ENCODE measurements at places on chromosomes 16 and 17.

GRCh38 chr16:79407461-79408135 is 192.9 kb downstream of the MAF start:
- DNase-seq = no peak

GRCh38 chr16:86740906-86741799 is 162.8 kb downstream of the FOXL1 start:
- no peak for DNase-seq

GRCh38 chr17:43530288-43531081 is 15.7 kb downstream of the ETV4 start:
- DNase-seq = no peak

- no peak for DNase-seq
Measured at GRCh38 chr17:78357672-78358537, 2.0 kb downstream of the SOCS3 start.

- no peak for DNase-seq
Measured at GRCh38 chr17:2335726-2336214, 487 bp downstream of the TSR1 start.

DNA sequence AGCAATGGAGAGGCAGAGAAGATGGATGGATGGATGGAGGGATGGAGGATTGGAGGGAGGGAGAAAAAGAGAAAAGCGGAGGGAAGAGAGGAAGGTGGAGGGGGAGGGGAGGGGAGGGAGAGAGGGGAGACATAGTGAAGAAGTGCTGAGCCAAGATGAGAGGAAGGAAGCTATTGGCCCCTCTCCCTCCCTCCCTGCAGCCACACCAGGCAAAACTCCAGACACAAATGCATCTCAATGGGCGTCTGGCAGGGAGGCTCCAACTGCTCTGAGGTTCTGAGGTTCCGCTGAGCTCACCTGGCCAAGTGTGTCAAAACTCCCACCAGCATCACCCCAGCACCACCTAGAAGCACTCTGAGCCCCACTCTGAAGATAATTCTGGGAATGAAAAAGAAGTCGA is 26.9 kb upstream of the PHB1 start:
- no peak for DNase-seq

DNA sequence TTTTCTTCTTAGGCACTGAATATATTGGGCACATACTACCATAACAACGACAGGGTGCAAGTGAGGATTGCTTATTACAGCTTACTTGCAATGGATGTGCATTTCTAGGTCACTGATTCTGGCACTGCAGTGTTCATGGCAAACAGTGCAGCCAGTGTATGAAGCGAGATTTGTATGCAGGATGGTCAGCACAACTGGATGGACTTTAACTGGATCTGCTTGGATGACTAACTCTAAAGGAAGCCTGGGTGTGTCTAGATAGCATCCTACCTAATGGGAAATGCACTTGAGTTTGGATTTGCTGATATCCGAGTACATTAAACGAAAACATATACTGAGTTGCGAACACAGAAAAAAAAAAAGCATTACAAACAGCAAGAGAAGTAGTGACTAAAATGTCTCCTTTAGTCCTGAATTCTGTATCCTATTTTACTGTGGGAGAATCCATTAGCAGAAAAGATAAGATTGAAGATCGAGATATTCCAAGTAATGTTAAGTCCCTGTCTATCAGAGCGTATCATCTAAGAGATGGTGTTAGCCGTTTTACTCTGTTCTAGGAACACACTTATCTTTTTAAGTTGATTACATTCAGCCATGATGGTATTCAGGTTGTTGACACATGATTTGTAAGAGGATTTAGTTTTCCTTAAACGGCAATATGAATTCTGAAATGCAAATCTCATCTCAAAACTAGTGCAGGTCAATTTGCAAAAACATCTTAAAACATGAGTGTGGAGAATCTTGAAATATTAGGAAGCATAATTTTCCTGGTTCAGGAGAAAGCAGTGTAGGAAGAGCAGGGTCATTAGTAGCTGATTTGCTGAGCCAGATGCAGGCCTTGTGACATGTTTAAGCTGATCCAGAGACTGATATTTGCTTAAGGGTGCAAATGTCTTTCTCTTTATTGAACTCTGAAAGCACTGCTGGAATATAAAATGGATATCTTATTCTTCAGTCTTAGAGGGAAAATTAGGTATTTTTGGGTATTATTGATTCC is 142.6 kb upstream of the CPHXL start:
- DNase-seq = no peak

DNA sequence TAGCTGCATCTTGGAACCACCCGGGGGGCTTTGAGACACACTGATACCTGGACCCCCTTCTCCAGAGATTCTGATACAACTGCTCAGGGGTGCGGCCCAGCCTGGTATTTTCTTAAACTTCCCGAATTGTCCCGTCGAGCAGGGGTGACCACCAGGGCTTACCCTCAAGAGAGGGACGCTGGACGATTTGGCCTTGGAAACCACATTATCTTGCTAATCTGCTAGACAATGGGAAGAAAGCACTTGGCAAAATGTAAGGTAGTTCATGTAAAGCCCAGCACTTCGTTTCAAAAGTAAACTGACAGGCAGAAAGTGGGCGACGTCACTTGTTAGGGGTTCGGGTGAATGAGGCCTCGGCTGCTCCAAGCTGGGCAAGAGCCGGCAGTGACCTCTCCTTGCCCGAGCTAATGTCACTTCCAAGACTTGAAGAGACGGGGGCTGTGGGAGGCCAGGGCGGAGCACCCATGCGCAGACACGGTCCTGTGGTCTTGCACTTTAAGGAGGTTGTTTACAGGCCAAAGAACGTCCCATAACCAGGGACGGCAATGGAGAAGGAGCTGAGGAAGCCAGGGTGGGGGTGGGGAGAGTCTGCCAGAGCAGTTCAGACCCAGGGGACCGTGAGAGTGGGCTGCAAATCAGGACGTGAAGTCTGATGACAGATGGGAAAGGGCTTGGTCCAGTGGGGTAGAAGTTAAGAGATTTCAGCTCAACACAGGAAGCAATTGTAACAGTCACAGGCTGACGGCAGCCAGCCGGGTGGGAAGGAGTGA is 152.7 kb upstream of the GSE1 start:
- no peak for DNase-seq

- DNase-seq = no peak
Measured at GRCh38 chr17:28788100-28788499, 44.3 kb downstream of the TRAF4 start.

DNA sequence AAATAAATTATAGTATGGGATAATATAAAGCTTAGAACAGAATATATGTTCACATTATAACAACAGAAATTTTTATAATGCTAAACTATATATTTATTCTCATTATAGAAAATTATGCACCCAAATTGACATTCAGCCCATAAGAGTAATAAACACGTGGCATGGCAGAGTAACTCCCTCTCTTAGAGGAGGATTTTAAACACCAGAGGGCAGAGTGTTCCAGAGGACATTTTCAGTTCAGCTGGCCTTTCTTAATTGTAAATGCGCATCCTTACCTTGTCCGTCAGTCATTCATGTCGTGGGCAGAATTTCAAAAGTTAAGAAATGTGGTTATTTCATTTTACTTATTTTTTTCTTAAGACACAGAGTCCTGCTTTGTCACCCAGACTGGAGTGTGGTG is 147.1 kb downstream of the TANC2 start:
- DNase-seq = no peak

DNA sequence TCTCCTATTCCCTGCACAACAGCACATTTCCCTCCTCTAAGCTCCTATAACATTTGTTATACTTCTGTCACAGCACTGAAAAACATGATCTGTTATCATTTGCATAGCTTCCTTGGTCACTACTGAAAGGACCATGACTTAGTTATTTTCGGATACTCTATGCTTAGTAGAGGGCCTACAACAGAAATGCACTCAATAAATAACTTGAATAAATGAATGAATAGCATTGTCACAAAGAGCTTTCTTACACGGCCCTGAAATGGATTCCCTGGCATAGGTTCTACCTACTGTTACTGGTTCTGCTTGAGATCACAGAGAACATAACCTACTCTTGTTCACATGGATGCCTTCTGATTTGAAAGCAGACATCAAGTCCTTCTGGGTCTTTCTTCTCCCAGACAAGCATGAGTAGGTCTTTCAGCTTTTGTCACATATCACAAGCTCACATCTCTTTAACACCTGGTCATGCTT is 41.6 kb downstream of the MYO1D start:
- no peak for DNase-seq

- DNase-seq = no peak
Measured at GRCh38 chr17:77499699-77500435, 359.1 kb downstream of the SEC14L1 start.

DNA sequence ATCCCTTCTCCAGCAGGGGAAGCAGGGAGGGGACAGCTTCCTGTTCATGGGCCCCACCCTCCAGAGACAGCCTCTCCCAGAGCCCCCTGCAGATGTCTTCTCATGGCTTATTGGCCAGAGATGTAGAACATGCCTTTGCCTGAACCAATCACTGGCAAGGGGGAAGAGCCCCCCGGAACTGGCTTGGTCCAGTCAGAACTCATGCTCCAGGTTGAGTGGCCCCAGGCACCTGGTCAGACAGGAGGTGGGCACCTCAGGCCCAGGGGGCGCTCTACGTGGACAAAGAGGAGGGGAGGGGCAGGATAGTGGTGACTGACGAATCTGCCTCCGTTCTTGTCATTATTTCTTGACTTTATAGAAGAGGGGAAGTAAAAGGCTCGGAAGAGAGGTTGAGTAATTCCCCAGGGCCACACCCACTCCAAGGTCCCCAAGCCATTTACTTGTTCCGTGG is 23.6 kb downstream of the RAB11FIP4 start:
- no peak for DNase-seq

DNA sequence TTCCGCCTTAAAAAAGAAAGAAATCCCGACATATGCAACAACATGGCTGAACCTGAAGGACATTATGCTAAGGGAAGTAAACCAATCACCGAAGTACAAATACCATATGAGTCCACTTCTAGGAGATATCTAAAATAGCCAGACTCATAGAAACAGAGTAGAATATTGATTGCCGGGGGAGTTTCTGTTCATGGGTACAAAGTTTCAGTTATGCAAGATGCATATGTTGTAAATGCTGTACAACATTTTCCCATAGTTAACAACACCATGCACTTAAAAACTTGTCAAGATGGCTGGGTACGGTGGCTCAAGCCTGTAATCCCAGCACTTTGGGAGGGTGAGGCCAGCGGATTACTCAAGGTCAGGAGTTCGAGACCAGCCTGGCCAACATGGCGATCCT is 251.5 kb upstream of the EEF2KMT start:
- DNase-seq = no peak

GRCh38 chr17:48123111-48123510 is 15.5 kb downstream of the SNX11 start:
- no peak for DNase-seq

- no peak for DNase-seq
Measured at GRCh38 chr16:1590930-1591705, 20.8 kb downstream of the IFT140 start.

GRCh38 chr17:14730821-14731220 is 429.9 kb downstream of the HS3ST3B1 start:
- no peak for DNase-seq

DNA sequence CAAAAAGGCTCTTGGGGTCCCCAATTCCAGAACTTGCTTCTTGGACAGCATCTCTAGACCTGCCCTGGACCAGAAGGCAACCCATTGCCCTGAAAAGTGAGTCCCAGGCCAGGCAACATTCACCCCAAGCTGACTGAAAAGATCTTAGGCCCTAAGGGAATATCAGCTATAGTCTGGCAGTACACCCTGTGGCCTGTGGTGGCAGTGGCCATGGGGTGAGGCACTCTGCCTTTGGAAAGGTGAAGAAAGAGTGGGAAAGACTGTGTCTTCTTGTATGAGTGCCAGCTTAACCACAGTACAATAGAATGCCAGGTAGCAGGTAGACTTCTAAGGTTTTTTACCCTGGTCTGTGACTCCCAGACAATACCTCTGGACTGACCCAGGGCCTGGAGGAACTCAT is 564.5 kb downstream of the CDH8 start:
- no peak for DNase-seq

DNA sequence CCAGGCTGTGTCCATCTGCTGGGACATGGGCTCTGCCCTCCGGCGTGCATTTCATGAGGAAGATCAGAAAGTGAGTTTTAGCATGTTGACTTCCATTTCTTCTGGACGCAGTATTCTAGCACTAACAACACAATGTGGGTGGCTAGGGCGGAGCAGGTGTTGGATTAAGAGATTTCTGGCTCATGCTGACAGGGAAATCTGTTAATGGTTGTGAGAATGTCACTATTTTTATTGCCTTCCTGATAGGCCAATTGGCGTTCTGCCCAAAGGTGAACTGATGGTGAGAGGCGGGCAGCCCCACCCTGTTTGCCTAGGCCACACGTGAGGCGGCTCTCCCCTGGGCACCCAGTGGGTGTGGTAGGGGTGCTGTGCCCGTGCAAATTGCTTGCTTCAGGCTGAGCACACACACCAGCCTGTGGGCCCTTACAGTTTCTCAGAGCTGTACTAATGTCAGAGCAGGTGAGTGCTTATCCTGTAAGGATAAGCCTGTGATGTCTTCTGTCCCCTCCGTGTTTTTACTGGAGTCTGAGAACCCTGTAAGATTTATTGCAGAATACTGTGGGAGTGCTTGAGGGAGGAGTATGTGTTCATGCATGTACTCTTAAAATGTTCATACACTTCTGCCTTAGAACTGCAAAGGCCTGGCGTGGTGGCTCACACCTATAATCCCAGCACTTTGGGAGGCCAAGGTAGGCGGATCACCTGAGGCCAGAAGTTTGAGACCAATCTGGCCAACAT is 30.9 kb downstream of the PGS1 start:
- DNase-seq = no peak

- DNase-seq = no peak
Measured at GRCh38 chr17:2398182-2398581, 2.7 kb downstream of the MNT start.

GRCh38 chr16:29808219-29808900 is 2.0 kb downstream of the MAZ start:
- DNase-seq = no peak

- DNase-seq = no peak
Measured at GRCh38 chr17:49967205-49967604, 1.8 kb upstream of the DLX4 start.

DNA sequence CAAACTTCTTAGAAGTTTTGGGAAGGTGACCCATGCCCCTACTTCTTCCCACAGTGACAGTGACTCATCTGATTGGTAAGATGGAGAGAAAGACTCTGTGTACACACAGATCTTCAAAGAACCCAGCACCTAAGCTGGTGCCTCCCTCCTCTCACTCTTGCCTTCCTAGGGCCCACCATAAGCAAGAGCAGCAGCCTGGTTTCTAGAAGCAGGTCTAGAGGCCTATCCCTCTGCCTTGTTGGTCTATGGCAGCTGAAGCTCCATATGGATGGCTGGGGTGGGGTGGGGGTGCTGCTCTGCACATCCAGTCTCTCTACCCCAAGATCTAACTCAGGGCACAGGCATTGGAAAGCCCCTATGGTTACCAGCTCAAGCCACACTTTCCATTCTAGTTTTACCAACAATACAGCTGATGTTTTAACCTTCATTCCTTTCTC is 47.5 kb downstream of the STAT3 start:
- no peak for DNase-seq

DNA sequence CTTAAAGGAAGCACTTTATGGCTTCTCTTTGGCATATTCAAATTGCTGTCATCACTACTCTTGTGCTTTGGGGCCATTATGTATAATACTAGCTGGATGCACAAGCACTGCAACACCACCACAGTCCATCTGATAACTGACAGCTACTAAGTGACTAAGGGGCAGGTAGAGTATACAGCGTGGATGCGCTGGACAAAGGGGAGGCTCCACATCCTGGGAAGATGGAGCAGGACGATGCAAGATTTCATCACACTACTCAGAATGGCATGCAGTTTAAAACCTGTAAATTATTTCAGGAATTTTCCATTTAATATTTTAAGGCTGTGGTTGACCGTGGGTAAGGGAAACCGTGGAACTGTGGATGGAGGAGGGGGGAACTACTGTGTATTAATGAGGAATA is 25.0 kb downstream of the MPRIP start:
- no peak for DNase-seq

GRCh38 chr16:12358898-12359297 is 382.4 kb downstream of the SNX29 start:
- DNase-seq = no peak

All from stimulated activated CD4-positive, alpha-beta T cell treated with anti-CD3 and anti-CD28 coated beads, Interleukin-12 subunit alpha, Interleukin-12 subunit beta, amount 100 ng/mL, for 24 hours (primary cell).